ENCODE measurements at places on chromosomes 2 and 18.

GRCh38 chr2:27723372-27724144 is 48.0 kb upstream of the MRPL33 start:
- peak; percentile 78 for DNase-seq

- no peak for DNase-seq
Measured at GRCh38 chr2:235504441-235505180, 10.8 kb downstream of the AGAP1 start.

DNA sequence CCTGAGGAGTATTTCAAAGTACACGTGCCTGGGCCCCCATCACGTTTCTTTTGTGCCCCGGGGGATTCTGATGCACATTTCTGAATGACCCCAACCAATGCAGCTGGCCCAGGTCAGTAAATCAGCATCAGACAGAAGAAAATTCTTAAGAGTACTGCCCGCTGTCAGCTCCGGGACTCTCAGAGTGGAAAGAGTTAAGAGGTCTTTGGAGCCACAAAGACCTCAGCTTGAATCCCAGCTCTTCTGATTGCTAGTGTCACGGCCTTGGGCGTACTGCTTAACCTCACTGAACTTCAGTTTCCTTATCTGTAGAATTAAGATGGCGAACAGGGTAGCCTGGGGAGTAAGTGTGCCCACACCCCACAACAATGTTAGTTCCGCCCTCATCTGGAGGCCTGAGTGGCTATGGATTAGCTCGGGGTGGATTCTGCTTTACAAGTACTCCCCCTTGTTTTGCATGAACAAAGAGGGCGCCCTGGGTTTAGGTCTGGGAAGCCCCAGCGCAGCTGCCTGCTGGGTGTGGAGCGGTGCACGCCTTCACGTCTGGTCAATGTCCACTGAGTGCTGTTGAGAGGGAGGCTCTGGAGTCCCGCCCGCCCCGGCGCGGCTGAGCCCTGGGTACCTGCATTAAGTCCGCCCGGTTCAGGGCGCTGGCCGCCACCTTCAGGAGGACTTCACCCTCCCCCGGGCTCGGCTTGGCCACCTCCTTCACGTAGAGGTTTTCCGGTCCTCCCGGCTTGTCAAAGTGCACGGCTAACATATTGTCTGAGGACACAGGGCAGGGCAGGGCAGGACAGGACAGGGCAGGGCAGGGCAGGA is 858 bp downstream of the TP53I3 start:
- peak; percentile 82 for DNase-seq

GRCh38 chr2:173876833-173877413 is 88.2 kb downstream of the SP3 start:
- no peak for DNase-seq

- no peak for DNase-seq
Measured at GRCh38 chr2:33030326-33030725, 83.6 kb downstream of the LTBP1 start.
